Small intestine (tissue), 16 donors: ENCODE measurements at places on chromosomes 7 and 10.

- DNase-seq: peak; percentile 55
Observed at GRCh38 chr7:877312-878232, 1.2 kb downstream of the GET4 start.

DNA sequence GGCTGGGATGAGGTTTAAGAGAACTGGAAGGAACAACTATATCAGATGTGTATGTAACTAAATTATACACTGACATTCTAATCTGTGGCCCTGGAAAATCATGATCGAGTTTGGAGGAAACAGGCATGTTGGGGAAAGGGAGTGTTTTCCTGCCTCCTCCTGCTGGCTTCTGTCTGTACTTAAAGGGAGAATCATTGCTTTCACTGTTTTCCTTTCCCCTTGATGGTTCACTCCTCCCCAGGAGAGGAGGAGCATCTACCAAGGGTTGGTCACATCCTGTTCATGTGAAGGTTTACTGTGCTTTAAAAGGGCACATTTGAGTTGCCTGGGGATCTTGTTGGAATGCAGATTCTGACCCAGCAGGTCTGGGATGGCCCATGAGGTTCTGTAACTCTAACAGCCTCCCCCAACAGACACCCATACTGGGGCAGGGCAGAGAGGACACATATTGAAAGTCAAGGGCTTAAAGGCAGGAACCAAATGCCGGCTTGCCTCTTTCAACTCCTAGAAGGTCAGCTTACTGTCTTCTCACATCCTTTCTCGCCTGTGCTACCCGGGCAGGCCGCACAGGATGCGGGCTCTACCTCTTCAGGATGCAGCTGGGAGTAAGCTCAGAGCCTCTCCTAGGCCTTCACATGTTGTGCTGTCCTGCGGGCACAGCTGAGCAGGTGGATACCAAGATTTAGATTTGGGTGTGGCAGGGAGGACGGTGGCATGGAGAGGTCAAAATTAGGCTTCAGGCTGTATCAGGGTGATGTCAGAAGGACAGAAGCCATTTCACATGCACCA is 694.8 kb downstream of the KCNMA1 start:
- no peak for DNase-seq

- DNase-seq: no peak
Observed at GRCh38 chr7:26459540-26460193, 168.0 kb downstream of the SNX10 start.

DNA sequence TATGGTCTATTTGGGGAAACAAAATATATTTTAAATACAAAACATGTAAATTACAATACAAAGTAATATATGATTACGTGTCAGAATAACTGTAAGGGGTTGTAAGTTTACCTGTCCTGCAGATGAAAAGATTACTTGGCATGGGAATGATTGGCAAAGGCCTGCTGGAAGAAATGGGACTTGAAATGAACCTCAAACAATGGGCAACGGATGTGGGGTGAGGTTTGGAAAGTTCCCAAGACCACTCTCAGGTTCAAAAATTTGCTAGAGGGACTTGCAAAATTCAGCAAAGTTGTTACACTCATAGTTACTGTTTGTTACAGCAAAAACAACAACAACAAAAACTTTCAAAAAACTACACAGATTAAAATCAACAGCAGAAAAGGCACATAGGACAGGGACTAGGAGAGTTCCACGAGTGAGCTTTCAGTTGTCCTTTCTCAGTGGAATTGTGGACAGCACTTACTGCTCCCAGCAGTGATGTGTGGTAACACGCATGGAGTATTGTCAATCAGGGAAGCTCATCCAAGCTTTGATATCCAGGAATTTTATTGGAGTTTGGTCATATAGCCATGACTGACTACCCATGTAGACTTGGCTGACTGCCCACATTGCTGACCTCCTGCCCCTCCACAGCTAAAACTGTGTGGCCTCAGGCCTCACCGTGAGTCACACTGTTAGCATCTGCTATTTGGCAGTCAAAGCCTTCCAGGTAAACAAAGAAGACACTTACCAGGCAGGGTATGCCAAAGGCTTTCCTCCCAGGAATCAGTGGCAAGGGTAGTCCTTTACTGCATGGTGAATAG is 43.8 kb downstream of the EXOC6 start:
- DNase-seq: peak; percentile 88

GRCh38 chr7:7966141-7966734 is 2.4 kb upstream of the GLCCI1 start:
- DNase-seq: no peak

GRCh38 chr10:133058331-133059092 is 29.2 kb upstream of the ADGRA1 start:
- DNase-seq: no peak

DNA sequence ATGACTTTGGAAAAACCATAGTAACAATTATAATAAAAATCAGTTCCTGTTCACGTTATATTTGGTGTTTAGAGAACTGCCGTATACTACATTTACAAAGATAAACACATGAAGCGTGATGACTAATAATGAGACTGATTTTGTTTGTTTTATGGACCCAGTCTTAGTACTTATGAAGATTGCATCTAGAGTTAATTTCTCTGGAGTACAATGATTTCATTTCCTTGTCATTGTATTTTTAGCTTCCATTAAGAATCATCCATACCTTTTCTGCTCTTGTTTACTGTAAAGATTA is 2.9 kb downstream of the RBM20 start:
- no peak for DNase-seq

DNA sequence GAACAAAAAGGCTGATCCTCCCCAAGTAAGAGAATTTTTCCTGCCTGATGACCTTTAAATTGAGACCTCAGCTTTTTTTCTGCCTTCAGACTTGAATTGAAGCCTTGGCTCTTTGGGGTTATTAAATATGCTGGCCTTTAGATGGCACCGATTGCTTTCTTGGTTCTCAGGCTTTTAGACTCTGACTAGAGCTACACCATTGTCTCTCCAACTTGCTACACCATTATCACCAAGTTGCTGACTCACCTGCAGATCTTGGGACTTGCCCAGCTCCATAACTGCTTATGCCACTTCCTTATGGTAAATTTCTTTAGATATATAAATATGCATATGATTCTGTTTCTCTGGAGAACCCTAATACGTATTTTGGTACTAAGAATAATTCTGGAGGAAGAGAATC is 3.1 kb upstream of the ABCA13 start:
- DNase-seq: peak; percentile 48

DNA sequence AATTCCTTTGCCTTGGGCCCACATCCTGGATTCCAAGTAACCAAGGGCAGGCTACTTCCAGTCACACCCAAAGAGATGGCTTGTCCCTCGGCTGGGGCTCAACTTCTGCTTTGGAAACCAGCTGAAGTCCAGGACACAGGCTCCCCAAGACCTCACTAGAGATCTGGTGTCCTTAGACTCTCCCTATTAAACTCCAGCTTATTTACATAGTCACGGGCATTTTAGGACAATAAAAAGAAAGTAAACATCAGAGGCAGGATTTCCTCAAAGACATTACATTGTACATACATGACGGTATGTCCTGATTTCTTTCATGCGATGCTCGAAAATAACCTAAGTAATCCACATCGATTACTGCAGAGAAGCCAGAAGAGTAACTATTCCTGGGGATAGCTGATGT is 461.5 kb upstream of the C7orf33 start:
- no peak for DNase-seq

DNA sequence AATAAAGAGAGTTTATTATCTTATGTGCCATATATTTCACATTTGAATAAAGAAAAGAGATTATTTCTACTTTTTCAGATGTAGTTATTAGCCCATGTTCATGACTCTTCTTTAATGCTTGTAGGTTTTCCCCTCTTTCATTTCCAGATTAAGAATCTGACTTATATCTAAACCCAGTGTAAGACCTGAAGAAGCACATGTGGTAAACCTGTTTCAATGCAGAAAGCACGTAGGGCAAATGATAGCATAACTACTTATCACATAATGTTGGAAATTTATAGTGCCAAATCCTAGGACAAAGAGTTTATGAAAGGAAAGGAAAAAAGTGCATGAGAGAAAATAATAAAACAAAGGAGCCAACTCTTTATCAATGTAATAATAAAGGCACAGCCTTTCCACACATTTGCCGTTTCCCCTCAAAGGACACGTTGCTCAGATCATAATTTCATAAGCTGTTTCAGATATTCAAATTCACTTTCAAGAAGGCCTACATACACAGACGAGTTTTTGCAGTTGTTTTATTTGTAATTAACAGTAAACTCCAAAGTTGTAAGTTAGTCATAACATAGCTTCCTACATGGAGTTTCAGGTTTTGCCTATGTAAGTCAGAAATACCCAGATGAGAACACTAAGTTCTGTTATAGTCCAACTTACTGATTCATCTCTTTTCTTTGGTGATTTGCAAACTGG is 88.8 kb upstream of the MDFIC start:
- no peak for DNase-seq

DNA sequence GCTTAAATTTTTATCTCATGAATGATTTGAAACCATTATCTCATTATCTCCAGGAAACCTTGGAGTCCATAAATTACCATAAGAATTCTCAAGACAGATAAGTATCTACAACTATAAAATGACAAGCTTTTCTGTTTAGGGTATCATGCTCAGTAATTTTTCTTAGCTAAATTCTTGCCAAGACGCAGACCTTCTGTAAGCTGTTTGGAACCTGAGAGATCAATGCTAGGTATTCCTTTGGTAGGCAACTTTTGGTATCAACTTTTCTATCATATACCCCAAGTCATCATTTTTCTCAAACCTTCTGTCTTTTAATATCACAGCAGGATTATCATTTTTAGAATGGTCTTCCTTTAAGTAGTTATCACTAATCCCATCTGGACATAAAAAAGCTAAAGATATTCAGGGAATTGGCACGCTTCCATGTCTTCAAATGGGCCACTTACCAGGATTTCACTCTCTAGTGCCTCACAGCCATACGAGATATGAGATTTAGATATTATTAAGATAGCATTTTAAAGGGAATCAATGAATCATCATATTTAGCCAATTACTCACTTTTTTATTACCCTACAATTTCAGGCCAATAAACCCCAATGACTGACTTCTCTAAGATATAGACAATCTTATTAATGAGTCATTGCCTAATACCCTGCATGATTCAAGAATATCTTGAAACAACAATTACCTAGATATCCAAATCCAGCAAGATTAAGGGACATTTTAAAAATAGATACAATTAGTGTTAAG is 544.1 kb downstream of the HTR7 start:
- DNase-seq: peak; percentile 76

DNA sequence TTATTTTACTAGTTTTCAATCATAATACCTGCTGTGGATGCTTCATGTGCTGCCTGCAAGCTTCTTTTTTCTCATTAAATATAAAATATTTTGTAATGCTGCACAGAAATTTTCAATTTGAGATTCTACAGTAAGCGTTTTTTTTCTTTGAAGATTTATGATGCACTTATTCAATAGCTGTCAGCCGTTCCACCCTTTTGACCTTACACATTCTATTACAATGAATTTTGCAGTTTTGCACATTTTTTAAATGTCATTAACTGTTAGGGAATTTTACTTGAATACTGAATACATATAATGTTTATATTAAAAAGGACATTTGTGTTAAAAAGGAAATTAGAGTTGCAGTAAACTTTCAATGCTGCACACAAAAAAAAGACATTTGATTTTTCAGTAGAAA is 103.0 kb downstream of the PTEN start:
- DNase-seq: no peak

- no peak for DNase-seq
Observed at GRCh38 chr10:33306701-33307519, 27.6 kb downstream of the NRP1 start.

DNA sequence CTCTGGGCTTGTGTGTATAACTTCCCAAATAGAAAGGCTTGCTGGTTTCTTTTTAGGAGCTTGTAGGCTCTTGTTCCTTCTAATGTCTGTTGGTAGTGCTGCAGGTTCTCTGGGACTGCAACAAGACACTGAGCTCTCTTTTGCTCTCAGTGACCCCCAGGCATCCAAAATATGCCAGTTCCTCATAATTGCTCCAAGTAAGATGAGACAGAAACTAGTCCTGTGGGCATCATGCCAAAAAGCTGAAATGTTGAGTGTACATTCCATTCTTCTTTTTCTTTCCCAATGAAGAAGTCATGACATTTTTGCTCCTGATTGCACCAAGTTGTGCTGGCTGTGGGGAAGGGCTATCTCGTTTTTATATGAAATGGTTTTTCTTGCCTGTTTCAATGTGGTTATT is 7.1 kb upstream of the BTBD16 start:
- DNase-seq: no peak

GRCh38 chr10:79022565-79023230 is 46.1 kb upstream of the ZMIZ1 start:
- peak; percentile 33 for DNase-seq

- DNase-seq: peak; percentile 63
Observed at GRCh38 chr10:49164559-49165188, 23.5 kb downstream of the TMEM273 start.

- DNase-seq: no peak
Observed at GRCh38 chr7:42026622-42027197, 210.3 kb downstream of the GLI3 start.

DNA sequence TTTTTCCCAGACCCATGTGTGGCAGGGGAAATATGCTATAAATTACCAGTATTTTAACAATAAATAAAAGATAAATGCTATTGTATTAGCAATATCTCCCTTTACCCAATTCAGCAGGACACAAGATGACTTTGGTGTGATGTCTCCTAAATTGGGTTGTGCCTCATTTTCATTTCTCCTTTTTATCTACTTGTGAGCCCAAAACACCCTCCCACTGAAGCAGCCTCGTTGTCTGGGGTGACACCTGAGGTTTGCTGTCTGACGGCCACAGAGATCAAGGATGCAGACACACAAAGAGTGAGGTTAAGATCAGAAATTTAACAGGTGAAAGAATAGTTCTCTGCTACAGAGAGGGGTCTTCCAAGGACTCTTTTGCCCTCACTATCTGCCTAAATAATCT is 27.1 kb upstream of the CC2D2B start:
- DNase-seq: no peak

GRCh38 chr10:80497187-80498077 is 40.3 kb upstream of the SH2D4B start:
- DNase-seq: peak; percentile 61

DNA sequence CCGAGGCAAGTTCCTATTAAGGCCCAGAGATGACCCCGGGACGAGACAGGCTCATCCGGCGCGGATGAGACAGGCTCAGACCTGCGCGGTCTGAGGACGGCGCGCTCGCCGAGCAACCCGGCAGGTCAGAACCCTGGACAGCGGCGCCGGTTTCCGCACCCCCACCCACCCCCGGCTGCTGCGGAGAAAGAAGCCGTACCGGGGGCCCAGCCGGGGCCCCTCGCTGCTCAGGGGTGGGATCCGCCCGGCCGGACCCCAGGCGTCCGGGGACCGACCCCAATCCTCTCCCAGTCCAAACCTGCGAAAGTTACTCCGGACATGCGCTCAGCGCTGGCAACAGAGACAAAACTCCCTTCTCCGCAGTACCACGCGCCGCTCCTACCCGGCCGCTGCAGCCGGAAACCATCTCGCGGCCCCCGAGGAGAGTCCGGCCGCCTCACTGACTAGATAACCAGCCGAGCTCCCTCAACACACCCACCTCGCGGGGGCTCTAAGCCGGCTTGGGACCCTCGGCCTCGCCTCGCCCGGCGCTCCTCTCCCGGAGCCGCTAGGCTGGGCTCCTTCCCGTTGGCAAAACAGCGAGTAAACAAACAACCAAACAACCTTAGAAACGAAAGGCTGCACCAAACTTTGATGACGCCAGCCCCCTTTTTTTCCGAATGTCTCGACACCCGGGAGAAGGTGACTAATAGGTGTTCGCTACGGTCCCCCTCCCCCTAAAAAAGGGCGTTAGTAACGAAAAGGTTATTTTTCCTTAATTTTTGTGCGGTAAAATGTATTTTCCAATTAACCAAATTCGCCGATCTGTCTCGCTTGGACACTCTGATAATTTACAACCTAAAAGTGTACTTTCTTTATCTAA is 2.3 kb upstream of the DRGX start:
- DNase-seq: peak; percentile 14
